AG09309 (cell line): ENCODE measurements at places on chromosomes 7 and 10.

DNA sequence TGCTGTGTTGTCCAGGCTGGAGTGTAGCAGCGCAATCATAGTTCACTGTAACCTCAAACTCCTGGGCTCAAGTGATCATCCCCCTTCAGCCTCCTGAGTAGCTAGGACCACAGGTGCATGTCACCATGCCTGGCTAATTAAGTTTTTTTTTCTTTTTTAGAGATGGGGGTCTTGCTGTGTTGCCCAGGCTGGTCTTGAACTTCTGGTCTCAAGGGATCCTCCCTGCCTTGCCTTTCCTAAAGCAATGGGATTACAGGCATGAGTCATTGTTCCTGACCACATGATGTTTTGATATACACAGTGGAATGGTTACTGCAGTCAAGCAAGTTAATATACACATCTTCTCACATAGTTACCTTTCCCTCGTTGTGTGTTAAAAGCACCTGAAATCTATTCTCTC is 140.3 kb downstream of the GPR85 start:
- DNase-seq, result no peak

GRCh38 chr10:99431190-99431760 is 851 bp upstream of the GOT1 start:
- no peak for DNase-seq

GRCh38 chr7:85928500-85928899 is 715.2 kb upstream of the GRM3 start:
- DNase-seq, result no peak

- DNase-seq, result no peak
Measured at GRCh38 chr7:50492770-50493519, 42.8 kb upstream of the FIGNL1 start.

DNA sequence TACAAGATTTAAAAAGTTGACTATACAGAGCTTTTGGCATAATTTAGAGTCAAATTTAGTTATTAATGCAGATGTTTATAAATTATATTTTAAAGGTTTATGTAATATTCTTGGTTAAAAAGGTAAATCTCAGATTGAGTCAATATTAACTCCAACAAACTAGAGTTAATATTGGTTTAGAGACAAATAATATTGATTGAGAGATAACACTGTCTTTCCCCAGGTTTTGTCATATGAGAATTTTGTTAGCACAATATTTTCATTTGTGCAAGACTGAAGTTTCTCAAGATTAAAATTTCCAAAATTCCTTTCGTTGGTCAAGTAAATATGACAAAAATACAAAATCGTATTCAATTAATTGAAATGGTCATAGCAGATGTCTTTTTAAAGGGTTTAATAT is 12.9 kb upstream of the AKR1D1 start:
- no peak for DNase-seq

GRCh38 chr10:82377608-82378007 is 502.6 kb downstream of the NRG3 start:
- no peak for DNase-seq

DNA sequence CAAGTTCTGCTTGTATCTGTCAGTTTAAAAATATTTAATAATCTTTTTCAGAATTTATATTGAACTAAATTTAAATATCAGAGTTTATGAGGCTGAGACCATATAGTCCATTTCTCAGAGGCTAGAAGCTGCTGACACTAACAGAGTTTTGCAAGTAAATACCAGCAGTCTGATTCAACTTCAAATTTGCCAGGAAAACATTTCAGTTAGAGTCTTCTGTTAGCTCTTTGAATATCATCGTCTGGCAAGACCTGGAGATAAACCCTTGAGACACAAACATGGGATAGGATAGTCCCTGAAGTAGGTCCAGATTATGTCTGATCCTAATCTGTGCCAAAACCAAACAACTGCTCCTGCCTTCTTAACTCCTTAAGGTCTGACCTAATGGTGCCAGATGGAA is 472.8 kb upstream of the STEAP1 start:
- DNase-seq, result no peak

GRCh38 chr7:101308245-101309085 is 13.1 kb downstream of the IFT22 start:
- no peak for DNase-seq

- DNase-seq, result no peak
Measured at GRCh38 chr7:30697719-30698460, 15.6 kb upstream of the CRHR2 start.

GRCh38 chr10:90437452-90437851 is 420.4 kb downstream of the HTR7 start:
- no peak for DNase-seq

DNA sequence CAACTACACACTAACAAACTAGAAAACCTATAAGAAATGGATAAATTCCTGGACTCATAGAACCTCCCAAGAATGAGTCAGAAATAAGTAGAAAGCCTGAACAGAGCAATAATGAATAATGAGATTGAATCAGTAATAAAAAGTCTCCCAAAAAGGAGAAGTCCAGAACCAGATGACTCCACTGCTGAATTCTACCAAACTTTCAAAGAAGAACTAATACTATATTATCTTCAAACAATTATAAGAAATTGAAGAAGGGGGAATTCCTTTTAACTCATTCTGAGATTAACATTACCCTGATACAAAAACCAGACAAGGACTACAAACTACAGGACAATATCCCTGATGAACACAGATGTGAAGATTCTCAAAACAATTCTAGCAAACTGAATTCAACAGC is 47.8 kb upstream of the CDK6 start:
- no peak for DNase-seq

- DNase-seq, result no peak
Measured at GRCh38 chr7:26199301-26200037, 1.1 kb downstream of the HNRNPA2B1 start.

GRCh38 chr7:5395246-5395645 is 28.4 kb downstream of the TNRC18 start:
- DNase-seq, result no peak

- no peak for DNase-seq
Measured at GRCh38 chr7:47100817-47101435, 481.0 kb downstream of the TNS3 start.

DNA sequence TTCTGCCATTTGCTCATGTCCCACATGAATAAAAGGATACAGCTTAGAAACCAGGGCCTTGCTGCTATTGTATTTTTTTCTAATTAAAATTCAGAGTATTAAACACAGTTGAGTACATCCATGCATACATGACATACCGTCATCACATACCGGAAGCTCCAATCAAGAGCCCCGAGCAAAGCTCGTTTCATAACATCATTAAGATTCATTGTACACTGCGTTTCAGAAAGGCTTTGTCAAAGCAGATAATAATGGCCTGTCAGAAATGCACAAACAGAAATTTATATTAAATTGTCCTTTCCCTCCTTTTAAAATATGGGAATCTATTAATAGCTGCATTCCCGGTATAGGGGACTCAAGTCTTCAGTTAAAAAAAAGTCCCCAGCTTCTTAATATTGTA is 103.4 kb downstream of the PRTFDC1 start:
- DNase-seq, result no peak

DNA sequence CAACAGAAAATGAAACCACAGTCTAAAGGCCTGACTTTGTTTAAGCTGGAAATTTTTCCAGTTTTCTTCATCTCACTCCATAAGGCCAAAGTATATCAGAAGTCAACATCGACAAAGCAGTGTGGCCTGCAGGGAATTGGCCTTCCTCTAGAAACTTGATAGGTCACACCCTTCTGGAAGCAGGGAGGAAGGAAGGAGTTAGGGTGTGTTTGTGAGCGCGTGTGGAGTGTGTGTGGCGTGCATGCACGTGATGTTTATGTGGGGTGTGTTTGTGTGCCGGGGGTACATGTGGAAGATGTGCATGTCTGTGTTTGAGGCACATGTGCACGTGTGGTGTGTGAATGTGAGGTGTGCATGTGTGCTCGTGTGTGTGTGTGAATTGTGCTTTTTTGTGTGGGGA is 28.6 kb downstream of the ZC3HAV1 start:
- no peak for DNase-seq

DNA sequence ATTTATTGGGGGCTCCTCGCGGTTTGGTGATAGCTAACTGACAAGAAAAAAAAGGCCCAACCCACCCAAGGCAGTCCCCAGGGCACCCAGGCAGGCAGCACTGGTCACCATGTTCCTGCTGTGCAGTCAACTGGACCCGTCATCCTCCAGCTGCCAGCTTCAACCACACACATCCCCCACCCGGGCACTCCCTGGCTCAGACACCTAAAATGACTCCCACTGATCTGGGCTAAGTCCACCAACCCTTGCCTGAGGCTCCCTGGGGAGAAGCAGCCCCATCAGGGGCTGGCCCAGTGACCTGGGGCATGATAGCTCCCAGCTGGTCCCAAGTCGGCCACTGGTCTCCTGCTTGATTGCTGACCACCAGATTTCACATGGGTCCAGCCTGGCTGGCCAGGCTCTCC is 161.8 kb downstream of the NRF1 start:
- DNase-seq, result no peak

GRCh38 chr7:147182874-147183273 is 1066.3 kb downstream of the CNTNAP2 start:
- DNase-seq, result peak; percentile 10

- DNase-seq, result no peak
Measured at GRCh38 chr10:52410916-52411315, 96.8 kb downstream of the DKK1 start.

DNA sequence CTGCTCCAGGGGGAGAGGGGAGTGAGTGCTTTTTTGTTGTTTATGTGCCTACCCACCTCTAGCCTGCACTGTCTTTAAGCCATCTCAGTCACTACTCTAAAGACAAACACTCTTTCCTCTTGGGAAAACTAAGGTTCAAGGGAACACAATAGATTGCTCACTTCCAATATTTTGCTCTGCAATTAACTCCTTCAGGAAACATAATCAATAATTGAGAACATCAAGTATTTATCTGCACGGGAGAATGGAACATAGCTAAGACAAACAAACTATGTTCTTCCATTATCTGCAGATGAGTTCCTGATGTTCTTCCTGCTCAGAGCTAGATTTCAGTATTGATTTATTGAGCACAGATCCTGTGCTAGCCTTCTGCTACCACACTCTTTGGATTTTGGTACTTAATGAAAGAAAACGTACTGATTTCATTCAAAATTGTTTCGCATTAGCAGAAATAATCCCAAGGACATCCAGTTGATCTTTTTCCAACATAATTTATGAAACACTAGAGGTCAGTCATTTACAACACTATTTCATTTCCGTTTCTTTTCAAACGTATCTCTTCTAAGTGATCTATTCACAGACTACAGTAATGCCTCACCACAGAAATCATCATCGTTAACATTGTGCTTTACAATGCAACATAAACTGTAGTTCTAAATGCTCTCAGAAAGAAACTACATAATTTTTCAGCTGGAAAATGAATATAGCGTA is 8.3 kb downstream of the NEBL start:
- DNase-seq, result no peak
